Activated CD8-positive, alpha-beta memory T cell treated with anti-CD3 and anti-CD28 coated beads, Interleukin-2, amount 50 U/mL, for 4 hours (primary cell): ENCODE measurements at places on chromosomes 4 and X.

DNA sequence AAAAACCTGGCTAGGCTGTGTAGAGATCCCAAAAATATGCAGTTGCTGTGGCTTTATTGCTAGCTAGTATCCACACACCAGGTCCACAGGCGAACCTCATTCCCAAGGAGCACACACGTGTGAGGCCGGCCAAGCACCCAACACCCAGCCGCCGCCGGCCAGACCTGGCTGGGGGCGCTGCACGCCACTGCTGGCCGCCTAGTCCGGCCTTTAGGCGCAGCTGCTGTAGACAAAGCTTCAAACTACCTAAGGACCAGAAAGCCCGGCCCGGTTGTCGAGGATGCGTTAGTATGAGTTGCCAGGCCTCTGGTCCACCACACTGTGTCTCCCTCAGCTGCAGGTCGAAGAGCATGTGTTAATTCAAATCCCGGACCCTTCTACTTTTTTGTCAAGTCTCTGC is 3.1 kb downstream of the POU3F4 start:
- no peak for DNase-seq

- no peak for DNase-seq
Measured at GRCh38 chr4:168167714-168168284, 75.5 kb downstream of the ANXA10 start.

GRCh38 chrX:108285356-108285755 is 152.9 kb downstream of the COL4A6 start:
- no peak for DNase-seq

DNA sequence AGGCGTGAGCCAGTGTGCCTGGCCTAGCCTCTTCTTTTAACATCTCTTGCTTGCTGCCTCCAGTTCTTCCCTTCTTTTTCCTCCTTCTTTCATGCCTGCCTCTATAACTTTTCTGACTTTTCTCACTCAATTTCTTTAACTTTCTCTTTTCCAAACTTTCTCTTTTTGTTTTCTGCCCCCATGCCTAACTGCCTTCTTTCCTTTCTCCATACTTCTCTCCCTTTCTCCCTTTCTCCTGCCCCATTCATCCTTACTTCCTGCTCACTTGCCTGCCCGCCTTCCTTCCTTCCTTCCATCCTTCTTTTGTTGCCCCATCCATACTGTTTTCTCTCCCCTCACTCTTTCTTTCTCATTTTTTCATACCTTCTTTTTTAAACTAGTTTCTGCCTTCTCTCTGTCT is 105.2 kb downstream of the RBMX2 start:
- DNase-seq, result no peak

DNA sequence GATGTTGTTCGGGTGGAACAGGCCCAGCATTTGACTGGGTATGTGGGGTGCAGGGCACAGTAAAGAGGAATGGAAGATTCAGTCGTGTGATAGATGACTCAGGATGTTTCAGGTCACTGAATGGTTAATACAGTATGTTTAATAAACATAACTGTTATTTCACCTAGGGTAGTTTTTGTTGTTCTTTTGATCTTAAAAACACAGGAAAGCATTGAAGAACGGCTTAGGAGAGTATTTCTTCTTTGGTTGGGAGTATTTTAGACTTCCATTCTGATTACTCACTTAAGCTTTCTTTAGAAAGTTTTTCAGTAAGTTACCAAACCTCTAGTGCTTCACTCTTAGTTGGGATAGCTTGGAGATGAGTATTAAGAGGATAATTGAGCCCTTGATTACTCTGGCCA is 62.3 kb downstream of the STAG2 start:
- DNase-seq, result no peak

DNA sequence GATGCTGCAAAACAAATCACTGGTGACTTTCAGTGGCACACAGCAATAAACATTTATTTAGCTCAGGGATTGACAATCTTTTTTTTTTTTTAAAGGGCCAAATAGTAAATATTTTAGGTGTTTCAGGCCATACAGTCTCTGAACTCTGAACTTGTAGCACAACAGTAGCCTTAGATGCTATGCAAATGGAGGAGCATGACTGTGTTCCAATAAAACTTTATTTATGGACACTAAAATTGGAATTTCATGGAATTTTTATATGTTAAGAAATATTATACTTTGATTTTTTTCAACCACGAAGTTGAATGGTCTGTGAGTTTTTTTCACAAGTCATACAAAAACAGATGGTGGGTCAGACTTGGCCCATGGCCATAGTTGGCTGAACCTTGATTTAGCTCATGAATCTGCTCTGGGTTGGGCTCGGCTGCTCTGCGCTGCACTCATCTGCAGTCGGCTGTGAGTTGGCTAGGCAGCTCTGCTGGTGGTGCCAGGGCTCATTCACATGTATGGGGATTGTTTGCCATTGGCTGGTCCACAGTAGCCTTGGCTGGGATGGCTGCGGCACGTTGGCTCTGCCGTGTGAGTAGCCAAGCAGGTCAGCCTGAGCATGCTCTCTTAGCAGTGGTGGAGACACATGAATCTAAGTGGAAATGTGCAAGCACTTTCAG is 231.7 kb upstream of the PGRMC2 start:
- no peak for DNase-seq

- no peak for DNase-seq
Measured at GRCh38 chr4:6917461-6918271, 8.0 kb downstream of the TBC1D14 start.

DNA sequence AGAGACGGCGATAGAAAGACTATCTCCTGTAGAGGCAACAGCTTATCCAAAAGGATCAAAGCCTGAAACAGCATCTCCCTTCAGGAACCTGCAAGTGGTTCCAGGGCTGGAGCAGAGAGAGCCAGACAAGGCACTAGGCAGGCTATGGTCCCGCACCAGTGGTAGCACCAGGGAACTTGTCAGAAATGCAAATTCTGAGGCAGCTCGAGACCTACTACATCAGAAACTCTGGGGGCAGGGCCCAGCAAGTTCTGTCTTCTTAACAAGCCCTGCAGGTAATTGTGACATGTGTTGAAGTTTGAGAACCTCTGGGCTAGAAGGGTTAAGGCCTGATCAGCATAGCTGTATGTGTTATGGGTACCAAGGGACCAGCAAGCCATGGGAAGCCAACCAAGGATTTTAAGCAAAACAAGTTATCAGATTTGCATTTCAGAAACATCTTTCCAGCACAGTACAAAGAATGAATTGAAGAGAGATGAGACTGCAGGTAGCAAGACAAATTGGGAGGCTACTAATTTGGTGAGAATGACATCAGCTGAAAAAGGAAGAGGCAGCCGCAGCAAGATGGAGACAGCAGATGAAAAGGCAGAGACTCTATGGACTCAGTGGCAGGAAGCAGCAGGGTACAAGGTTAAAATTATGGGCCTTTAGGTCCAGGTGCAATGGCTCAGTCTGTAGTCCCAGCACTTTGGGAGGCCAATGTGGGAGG is 139.7 kb downstream of the TSPAN5 start:
- no peak for DNase-seq

DNA sequence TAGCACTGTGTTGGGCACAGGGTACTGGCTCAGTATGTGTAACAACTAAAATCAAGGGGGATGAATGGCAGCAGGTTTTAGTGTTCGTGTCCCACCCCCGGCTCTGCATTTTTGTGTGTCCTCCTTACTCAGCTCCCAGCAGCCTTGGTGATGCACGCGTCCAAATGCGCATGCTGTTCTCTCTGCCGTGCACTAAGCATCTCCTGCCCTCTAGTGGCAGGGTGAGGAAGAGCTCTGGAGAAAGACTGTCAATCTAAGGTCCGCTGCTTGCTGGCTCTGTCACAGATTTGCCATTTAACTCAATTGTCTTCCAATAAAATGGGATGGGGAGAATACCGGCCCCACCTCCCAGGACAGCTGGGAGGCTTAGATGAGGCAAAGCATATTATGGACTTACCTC is 61.4 kb downstream of the WFS1 start:
- no peak for DNase-seq

- DNase-seq, result no peak
Measured at GRCh38 chr4:138003248-138003647, 238.9 kb downstream of the SLC7A11 start.

DNA sequence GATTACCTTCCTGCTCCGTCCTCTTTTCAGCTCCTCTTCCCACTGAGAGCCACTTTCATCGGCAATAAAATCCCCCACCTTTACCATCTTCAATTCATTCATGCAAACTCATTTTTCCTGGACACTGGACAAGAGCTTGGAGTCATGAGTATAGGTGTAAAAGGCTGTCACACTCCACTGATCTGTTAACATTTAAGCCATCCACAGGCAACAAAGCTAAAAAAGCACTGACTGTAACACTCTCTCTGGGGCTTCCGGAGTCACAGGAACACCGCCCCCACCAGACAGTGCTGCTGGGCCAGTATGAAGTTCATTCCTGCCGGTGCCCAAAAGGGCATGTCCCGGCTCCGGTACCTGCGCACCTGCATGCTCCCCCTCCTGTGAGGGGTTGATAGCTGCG is 38.5 kb downstream of the MAGEB5 start:
- no peak for DNase-seq

DNA sequence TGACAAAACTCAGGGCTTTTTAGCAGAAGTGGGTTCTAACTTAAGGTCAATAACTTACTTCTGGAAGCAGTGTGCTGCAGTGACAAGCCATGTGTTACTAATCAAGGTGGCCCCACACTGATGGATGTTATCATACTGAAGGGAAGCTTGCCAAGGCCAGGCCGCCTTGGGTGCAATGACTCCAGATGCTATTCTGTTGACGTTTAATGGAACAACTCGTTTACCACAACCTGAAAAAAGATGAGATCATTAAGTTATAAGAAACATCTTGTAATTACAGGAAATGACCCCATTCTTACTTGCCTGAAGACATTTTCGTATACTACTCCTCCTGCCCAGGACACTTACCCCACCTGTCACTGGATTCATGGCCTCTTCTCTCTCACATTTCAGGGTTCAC is 38.9 kb upstream of the TMPRSS11D start:
- DNase-seq, result no peak

DNA sequence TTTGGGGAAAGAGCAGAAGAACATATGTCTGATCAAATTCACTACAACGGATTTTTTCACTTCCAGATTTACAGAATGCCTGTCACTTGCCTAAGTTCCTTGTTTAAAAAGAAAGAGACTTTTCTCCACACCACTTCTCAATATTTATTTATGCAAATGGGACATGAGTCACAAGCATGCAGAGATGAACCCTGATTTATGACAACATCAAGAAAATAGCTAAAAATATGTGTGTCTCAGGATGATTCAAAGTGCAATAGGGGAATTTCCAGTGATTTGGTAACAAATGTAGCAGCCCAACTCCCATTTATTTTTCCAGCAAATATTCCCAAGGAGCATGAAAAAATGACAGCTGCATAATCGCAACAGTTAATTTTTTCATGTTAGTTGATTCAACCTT is 180.4 kb upstream of the FAT1 start:
- DNase-seq, result no peak

DNA sequence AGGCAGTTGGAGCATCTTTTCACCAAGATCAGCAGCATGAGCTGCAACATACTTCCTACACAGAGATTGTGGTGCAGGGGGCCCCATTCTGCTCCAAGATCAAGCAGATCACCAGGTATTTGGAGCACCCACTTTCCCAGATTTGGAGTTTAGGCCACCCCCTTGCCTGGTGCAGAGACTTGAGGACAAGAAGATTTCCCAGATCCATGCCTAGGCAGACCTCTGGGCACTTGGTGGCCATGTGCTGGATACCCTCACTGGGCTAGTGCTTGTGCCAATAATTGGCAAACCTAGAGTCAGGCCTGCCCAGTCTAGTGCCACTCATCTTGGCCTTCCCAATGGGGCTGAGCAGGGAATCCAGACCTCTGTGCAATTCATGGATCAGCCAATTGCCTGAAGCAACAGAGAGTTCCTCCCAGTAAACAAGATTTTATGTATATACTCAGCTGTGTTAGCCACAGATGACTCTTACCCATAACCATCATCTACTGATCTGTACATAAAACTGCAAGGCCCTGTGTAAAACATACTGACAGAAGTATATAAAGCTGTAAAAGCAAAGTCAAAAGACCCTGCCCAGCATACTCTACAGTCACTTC is 228.4 kb upstream of the EMCN start:
- no peak for DNase-seq

- no peak for DNase-seq
Measured at GRCh38 chr4:1715002-1715758, 3.1 kb upstream of the SLBP start.

DNA sequence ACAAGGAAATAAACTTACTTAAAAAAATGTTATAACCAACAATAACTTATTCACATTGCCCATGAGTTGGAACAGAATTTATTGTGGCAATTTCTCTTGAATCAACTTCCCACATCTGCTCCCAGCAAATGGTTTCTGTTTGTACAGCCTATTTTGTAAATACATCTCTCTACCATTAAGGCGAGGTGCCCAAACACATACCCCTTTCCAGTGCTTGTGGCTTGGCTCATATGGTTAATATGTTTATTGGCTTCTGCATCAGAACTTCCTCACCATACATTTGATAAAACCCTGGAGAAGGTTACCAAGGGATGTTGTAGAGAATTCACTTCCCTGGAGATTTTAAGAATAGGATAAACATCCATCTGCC is 207.1 kb downstream of the SOWAHB start:
- no peak for DNase-seq

DNA sequence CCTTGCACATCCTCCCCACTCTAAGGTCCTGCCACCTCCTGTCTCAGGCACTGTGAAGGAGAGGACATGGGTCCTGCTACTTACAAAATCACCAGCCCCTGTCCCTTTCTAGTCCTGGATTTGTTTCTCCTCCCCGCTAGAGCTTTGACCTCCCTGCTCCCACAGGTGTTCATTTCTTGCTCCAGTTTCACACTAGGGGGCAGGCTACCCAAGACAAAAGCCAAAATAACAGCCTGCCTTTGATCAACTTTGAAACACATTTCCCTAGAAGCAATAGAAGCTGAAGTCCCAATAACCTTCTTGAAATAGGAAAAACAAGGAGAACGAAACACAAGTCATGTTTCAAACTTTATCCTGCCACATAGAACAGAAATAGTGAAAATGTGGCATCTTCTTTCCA is 164.4 kb downstream of the QDPR start:
- no peak for DNase-seq

- no peak for DNase-seq
Measured at GRCh38 chr4:95188701-95189370, 359.9 kb downstream of the UNC5C start.

DNA sequence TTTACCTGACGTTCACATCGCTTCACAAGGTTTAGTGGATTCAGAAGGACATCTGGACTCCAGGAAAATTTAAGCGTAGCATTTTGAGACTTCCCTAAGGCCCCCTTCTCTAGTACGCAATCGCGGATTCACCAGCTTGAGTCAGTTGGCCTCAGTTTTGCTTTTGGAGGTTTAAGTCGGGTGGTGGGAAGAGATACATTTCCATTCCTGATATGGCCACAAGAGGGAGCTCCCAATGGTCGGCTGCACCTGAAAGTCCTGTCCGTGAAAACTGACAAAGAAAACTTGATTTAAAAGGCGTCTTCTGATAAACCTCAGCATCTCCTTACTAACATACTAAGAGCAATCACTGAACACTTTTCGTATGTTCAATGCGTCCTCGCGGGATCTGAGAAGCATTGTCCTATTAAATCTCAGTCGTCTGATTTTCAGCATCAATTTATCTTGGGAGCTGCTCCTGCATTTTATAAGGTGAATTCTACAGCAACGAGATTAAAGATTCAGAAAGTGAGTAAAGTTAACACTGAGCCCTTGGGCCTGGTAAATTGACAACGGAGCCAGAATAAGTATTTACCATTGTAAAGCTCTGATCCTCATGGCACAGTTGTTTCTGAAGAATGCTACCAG is 50.6 kb downstream of the LGI2 start:
- peak; percentile 25 for DNase-seq

- DNase-seq, result no peak
Measured at GRCh38 chr4:23942471-23942870, 52.6 kb upstream of the PPARGC1A start.
